Suppressor macrophage treated with lipopolysaccharide for 4 hours (primary cell): ENCODE measurements at places on chromosomes 7 and 10.

GRCh38 chr10:6979371-6979770 is 399.3 kb upstream of the PRKCQ start:
- no peak for DNase-seq

DNA sequence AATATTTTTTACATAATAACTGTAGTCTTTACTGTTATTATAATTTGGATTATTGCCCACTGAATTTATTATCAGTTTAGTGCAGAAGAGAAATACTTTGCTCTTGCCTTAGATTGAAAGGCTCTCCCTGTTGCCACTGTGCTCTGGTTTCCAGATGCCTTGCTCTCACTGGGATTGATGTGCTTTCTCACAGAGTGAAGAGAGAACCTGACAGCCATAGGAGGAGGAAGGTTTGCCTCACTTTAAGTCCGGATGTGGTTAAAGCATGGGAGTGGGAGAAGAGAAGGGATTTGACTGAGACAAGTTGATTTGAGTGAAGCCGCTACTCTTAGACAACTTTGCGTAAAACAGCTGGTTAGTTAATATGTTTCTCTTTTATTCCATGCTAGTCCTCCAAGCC is 68.2 kb upstream of the RPA3 start:
- no peak for DNase-seq

GRCh38 chr7:75789361-75789924 is 17.4 kb upstream of the CCL26 start:
- DNase-seq, result no peak

GRCh38 chr7:38413784-38414183 is 140.3 kb upstream of the TARP start:
- DNase-seq, result no peak

GRCh38 chr10:22305721-22306120 is 10.5 kb upstream of the COMMD3 start:
- no peak for DNase-seq

DNA sequence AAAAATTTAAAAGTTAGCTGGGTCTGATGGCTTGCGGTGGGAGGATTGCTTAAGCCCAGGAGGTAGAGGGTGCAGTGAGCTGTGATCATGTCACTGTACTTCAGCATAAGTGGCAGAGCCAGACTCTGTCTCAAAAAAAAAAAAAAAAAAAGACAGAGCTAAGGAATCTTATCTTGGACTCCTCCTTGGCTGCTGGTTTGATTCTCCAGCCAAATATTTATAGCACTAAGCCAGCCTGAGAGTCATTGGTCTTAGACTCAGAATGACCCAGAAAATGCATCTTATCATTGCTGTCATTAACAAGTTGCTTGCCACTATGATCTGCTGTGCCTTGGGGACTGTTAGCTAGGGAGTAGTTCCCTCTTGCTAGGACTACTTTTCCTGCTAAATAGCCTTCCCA is 164.7 kb downstream of the GNAT3 start:
- DNase-seq, result no peak

- DNase-seq, result no peak
These were observed 3.2 kb downstream of the GNB2 start for GRCh38 chr7:100676501-100677306.

GRCh38 chr7:80960244-80960795 is 41.5 kb upstream of the SEMA3C start:
- no peak for DNase-seq

- DNase-seq, result no peak
These were observed 158.8 kb downstream of the NXPH1 start for GRCh38 chr7:8592167-8592566.

DNA sequence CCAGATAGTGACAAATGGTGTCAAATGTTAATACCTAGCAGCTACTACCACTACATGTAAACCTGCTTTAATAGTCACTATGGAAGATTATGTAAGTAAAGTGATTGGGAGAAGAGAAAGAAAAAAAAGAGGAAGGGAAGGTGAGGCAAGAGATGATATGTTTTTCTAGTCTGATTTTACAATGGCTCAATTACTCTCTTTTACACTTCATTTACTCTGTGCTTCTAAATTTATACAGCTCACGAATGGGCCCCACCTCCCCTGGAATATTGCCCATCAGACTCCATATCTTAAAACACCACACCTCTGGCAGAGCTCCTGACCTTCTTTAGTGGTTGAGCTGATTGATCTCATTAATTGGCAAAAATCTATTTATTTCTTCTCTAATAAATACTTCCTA is 28.0 kb upstream of the IKZF1 start:
- peak; percentile 36 for DNase-seq

DNA sequence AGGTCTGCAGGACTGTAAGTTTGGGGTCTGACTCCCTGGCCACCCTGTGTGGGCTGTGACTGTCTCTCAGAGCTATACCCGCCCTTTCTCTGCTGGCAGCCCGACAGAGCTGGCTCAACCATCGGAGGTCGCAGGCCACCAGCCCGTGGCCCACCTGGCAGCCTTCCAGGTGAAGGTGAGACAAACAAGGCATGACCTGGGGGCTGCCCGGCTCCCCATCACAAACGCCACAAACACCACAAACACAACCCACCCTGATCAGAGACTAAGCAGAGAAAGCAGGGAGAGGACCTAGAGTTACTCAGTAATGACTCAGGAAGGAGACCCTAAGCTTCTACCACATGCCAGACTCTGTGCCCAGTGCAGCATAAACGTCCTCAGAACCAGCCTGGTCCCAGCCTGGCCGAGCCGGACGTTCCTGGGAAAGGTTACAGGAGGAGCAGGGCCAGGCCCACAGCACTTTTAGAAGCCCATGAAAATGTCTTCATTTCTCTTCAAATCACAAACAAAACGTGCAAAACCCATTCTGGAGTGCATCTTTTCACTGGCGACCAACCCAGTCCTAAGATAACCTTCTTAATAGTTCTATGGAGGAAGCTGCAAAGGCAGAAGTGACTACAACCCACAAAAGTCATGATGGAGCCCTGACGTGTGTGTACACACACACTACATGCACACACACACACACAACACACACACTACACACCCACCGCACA is 66.8 kb downstream of the MKI67 start:
- DNase-seq, result peak; percentile 37
